ENCODE measurements at places on chromosomes 11 and 22.

DNA sequence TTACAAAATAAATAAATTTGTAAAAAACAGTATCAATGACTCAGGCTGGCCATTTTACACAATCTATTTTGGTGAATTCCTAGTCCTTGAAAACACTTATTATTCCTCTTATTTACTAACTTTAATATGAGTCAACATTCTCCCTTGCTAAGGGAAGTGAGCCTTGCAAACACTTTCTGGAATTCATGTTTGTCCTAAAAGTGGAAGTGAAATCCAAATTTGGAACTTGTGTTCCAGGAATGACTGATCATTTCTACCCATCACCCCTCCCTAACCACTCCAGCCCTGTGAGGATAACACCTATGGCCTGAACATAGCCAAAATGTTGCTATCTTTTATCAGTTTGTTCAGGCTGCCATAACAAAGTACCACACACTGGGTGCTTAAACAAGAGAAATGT is 83.1 kb downstream of the OR5AK2 start:
- no peak for DNase-seq

GRCh38 chr11:128908391-128909246 is 17.5 kb downstream of the KCNJ5 start:
- DNase-seq, result no peak

DNA sequence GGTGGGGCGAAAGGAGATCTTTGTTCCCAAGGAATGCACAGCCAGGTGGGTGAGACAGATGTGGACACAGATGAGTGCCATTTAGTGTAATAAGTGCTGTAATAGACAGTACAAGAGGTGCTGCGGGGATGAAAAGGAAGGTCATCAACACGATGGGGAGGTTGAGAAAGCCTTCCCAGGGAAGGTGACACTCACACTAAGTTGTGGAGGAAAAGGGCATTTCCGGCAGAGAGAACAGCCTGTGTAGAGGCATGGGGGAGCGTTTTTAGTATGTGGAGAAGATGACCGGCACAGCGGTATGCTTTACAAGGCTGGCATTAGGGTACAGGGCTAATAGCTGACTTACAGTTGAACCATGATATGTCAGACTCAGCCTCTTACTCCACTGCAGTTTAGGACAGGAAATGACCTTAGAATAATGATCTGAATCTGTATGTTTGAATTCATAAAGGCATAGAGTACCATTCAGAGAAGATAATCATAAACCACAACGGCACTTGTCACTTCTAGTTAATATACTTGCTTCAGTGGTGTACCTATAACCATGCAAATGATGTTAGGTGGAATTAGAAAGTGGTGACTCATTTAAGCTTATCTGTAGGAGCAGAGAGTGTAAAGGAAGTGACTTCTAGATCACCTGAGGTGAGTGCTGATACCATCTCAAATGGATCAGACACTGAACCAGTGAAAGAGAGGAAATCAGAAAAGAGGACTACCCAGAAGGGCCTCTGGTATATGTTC is 60.6 kb downstream of the FAM83F start:
- DNase-seq, result no peak

DNA sequence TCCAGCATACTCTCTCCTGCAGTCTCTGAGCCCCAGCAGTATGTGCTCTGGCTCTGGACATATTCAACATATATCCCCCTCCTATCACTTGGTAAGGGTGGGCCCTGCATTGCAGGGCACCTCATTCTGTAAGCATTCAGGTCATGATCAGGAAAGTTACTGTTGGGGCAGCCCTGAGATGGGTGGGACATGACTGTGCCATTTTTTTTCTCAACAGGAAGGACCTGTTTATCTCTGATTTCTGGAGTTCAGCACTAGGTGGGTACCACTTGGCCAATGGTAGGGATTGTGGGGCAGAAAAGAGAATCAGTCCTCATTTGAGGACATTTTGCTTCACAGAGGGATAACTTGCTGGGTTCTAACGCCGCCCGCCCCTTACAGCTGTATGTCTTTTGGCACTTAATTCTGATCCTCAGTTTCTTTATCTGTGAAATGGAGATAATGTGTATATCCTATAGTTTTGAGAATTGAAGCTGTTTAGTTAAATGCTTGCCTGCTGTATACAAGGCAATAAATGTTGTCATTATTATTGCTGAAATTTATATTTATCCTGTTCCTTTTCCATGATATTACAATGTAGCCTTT is 2.2 kb downstream of the SRRD start:
- DNase-seq, result no peak

- DNase-seq, result no peak
These were observed 1.3 kb downstream of the HIRA start for GRCh38 chr22:19429950-19430889.

GRCh38 chr11:47241841-47242301 is 6.7 kb downstream of the ACP2 start:
- DNase-seq, result no peak

DNA sequence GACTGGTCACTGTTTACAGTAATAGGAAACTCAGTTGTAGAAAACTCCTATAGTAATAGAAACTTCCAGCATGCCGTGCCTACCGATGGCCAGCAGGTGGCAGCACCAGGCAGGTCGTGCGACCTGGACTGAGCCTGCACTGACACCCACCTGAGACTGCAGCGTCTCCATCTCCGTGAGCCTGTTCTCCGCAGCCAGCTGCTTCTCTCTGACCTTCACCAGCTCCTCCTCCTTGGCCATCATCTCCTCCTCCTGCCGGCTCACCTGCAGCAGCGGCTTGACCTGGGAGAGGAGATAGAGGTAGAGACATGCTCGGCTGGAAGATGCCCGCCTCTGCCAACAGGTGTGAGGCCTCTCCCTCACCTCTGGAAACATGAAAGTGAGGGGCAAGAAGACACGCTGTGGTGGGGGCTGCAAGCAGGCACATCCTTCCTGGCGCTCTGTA is 48.5 kb downstream of the APOL1 start:
- no peak for DNase-seq

GRCh38 chr11:17793642-17794170 is 59.1 kb downstream of the KCNC1 start:
- no peak for DNase-seq

DNA sequence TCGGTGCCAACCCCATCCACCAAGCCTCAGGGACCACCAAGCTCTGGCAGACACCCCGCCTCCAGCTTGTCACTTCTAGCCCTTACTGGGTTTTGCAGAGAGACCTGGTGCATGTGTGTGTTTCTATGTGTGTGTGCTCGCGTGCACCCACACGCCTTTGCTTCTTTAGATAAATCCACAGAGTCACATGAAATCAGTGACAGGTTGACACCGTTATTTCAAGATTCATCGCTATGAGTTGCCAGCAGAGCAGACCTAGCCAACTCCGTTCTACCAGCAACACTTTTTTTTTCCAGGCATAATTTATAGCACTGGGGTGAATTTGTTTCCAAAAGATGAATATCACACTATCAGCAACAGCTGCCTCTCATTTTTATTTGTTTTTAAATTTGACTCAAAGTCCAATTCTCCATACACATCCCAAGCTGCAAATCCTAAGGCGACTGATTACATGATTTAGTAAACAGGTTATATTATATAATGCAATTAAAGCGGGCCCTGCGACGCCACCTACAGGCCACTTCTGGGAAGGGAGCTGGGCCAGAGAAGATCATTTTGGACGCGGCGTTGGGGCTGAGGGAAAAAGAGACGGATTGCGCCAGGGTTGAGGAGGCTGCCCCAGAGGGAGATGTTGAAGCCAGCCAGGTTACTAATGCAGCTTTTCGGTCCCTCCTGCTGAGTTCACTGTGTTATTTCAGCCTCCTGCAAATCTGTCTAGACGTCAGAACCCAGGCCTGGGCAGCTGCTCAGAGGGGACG is 150.5 kb downstream of the FEZ1 start:
- DNase-seq, result peak; percentile 1

GRCh38 chr11:443542-444199 is 1.9 kb upstream of the ANO9 start:
- no peak for DNase-seq

- DNase-seq, result no peak
These were observed 141.5 kb upstream of the FAT3 start for GRCh38 chr11:92083123-92083522.

GRCh38 chr11:12094872-12095800 is 15.3 kb upstream of the MICAL2 start:
- DNase-seq, result no peak

DNA sequence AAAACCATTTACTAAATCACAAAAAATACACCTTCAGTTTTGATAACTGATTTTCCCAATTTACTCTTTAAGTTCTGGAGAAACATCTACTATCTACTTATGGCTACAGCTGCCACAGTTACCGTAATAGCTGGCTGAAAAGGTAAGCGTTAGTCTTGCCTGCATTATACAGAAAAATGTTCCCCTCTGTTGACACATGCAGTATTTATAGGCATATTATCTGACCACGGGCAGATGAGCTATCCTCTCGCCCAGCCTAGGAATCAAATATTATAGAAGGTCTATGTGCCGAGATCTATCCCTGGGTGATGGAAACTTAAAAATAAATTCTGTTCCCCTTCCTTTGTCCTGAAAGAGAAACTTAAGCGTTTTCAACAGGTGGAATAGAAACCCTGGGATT is 283.8 kb downstream of the CADM1 start:
- no peak for DNase-seq

- no peak for DNase-seq
These were observed 89.3 kb upstream of the LINC01488 start for GRCh38 chr11:69392104-69392653.

- DNase-seq, result no peak
These were observed 33.9 kb downstream of the PRDM11 start for GRCh38 chr11:45180179-45180847.

Measured in esophagus squamous epithelium (tissue), 5 donors.